Left lobe of liver (tissue), 2 donors: ENCODE measurements at places on chromosomes 5 and 9. TPM values are rescaled to one million over a fixed set of nuclear protein-coding genes. Genes with fewer than 3 reads are reported as not detected.
A peak's percentile ranks its signal among the peaks of the same experiment; 100 is the strongest.

GRCh38 chr5:179233909-179234562 is 111.2 kb downstream of the ADAMTS2 start:
- peak; percentile 23 for DNase-seq

Gene THOC3
- total RNA-seq = 21.5 TPM

Gene IRGM
- not detected for total RNA-seq

DNA sequence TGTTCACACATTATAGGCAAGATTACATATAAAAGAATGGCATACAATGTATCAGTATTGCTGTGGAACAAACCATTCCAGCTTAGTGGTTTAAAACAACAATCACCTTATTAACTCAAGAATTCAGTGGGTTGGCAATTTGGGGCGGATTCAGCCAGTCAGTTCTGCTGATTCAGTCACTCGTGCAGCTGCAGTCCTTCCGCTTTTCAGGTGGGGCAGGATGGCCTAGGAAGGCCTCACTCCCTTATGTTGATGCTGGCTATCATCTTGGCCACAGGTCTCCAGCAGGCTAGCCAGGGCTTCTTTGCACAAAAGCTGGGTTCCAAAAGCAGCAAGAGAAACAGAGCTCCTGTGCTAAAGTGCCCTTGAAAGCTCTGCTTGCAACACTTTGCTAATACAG is 150.6 kb downstream of the MCTP1 start:
- no peak for DNase-seq

DNA sequence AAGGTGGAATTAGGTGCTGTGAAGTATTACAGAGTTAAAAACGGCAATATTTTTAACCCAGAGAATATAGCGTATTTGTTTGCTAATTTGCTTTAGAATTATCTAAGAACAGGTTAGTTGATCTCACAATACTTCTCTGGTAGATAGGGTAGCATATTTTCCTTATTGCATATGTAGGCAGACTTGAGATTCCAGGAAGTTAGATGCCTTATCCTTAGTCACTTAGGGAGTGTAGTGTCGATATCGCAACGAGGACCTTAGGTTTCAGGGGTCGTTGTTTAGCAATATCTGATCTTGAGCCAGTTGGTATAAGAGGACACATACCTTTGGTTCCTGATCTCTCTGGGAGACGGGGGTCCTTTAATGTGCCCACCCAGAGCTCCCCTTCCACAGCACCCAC is 28.5 kb upstream of the IL6ST start:
- DNase-seq = no peak
